Psoas muscle (tissue), 8 donors: ENCODE measurements at places on chromosomes 13 and 19. TPM values are rescaled to one million over a fixed set of nuclear protein-coding genes. Genes with fewer than 3 reads are reported as not detected.

GRCh38 chr19:58182989-58183816 lies at the start of gene ZNF274:
Gene ZNF274, plus strand, starts transcription at chr19:58183061. Its CDS starts 905 bp downstream, at chr19:58183966.
- peak; percentile 94 for DNase-seq
- H3K4me3 ChIP-seq, result peak within 1 kb of the TSS; percentile 98
- peaks cover 22% of the 10 kb centered on the region for H3K36me3 ChIP-seq
- no peaks in the 10 kb centered on the region for H3K27me3 ChIP-seq
- peak within 1 kb of the TSS; percentile 98 for H3K27ac ChIP-seq

The APC2 gene
- 0.04 TPM for total RNA-seq

GRCh38 chr13:113483504-113484293 lies 6.8 kb downstream of the DCUN1D2 start:
- H3K36me3 ChIP-seq, result peaks cover 21% of the 10 kb centered on the region
- H3K4me3 ChIP-seq, result peak overlapping the region; percentile 23
- no peaks in the 10 kb centered on the region for H3K27me3 ChIP-seq
- peaks cover 63% of the 10 kb centered on the region for H3K4me1 ChIP-seq

- H3K4me3 ChIP-seq, result no peak overlapping the region
- H3K27me3 ChIP-seq, result peaks cover 9% of the 10 kb centered on the region
- no peaks in the 10 kb centered on the region for H3K4me1 ChIP-seq
- no peaks in the 10 kb centered on the region for H3K36me3 ChIP-seq
Measured at GRCh38 chr19:14772995-14773394, 5.4 kb downstream of the ADGRE2 start.

GRCh38 chr13:75544681-75545330 lies 4.8 kb upstream of the UCHL3 start:
- H3K36me3 ChIP-seq, result no peaks in the 10 kb centered on the region
- H3K27me3 ChIP-seq, result no peaks in the 10 kb centered on the region
- DNase-seq, result no peak
- no peak overlapping the region for H3K27ac ChIP-seq
- peaks cover 6% of the 10 kb centered on the region for H3K4me1 ChIP-seq
